HTR-8/SVneo (cell line): ENCODE measurements at places on chromosomes 4 and X.

- peak; percentile 5 for DNase-seq
Observed at GRCh38 chr4:125520258-125520990, 205.7 kb downstream of the FAT4 start.

GRCh38 chr4:173332963-173333657 lies 1.0 kb downstream of the HMGB2 start:
- DNase-seq = no peak

DNA sequence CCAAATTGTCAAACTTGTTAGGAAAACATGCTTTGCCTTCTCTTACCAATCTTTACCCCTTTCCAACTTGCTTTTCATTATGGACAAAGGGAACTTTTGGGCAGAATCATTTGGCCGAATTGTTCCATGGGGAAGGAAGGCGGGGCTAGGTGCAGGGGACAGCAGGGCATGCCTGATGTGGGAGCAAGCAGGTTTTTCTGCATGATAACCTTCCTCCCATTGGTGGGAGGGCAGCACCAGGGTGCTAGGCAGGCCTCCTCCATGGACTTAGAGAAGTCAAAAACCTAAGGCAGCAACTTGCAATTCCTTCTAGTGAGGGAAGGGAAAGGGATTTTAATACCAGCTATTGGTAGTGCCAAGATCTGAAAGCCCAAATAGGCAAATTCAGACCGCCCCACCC lies 260.5 kb downstream of the MAPK10 start:
- no peak for DNase-seq

GRCh38 chrX:2626750-2627149 lies 64.3 kb upstream of the CD99 start:
- DNase-seq = no peak

DNA sequence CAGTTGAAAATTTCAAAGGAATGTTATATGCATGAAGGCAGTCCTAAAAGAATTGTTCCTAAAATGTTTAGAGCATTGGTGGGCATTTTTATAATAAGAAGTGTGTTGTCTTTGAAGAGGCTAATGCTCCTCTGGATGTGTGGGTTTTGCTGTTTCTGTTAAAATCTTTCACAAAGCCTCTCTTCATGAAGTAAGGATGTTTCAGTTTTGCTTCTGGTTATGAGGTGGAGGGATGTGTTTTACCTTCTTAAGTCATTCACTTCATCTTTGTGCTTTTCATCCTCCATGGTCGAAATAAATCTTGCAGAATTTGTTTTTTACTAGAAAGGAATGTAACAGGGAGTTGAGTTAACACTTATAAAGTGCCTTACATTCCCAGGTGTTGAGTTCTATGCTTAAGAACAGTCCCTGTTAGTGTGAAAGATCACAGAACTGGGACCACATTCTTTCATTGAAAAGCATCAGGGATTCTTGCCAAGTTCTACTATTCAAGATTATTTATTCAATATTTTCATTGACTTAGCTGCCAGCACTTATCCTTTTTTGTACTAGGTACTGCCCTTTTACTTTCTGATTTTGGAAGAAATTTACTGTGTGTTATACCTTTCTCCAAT lies 21.1 kb downstream of the FHIP1A start:
- DNase-seq = no peak

DNA sequence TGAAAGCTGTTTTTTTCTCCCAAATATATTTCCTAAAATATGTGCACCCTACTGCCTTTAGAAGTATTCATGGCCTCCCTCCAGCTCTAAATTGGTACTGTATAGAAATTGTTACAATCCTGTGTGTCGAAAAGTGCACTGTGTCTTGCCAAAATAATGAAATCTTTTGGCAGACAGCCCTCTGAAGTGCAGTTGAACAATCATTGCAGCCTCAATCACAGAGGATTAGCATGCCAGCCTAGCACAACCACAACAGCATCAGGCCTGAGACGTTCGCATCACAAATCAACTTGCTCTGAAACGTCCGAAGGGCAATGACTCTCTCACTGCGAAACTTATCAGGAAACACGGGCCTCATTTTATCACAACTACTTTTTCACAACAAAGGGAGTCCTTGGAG lies 99.0 kb downstream of the ANOS1 start:
- DNase-seq = no peak

DNA sequence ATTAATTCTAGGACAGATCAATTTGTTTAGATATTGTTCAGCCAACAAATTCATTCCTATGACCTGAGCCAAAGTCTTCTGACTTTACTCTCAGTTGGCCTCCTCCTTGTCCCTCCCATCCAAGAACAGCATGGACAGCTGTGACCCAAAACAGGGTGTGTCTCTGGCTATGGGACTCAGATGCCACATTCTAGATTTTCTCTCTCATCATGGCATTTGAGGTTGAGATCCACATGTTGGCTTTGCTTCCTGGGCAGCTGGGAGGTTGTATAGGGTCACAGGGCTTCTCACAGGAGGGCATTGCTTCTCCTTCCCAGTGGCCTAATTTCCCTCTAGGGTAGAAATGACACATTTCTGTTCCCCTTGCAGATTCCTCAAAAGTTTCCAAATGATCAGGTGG lies 22.6 kb upstream of the EGF start:
- DNase-seq = no peak

DNA sequence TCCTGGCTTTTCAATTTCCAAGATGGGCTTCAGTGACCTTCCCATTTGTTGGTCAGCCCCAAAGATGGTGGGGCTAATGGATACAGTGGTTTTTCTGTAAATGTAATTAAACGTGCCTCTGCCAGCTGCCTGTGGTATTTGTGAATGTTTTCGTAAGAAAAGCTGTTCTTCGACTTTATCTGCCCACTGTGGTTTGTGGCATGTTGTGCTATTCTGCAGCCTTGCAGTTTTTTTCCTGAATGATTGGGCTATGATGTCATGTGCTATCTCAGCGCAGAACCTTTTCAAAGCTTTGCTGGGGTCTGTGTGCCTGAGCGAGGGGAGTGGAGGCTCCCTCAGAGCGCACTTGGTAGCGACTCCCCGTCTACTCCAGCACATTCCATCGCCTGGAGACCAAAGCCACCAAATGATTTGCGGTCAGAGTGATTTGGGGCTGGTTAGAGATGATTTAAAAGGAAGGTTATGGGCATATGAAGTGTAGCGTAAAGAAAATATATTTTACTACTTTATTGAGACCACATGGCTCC lies 137.5 kb downstream of the PALLD start:
- peak; percentile 82 for DNase-seq

DNA sequence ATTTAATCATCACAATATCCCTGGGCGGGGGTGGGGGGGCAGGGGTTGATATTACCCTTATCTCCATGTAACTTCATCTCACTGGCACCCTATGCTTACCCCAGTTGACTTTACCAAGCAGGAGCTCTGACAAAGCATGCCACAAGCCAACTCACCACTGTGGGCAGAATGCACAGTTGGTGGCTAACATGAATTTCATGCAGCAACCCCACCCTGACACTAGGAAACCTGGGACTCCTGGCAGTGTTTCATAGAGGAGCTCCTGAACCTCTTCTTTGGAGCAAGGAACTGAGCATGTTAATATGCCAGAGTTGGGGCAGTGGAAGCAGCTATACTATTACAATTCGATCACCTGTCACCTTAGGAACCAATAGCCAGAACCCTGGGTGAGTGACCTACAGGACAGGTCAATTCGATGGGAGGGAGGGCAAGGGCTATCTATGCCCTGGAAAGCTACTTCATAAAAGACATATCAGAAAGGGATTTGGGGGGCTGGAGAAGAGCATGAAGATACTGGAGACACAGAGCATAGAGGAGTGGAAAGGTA lies 97.2 kb upstream of the ACSL4 start:
- DNase-seq = no peak

GRCh38 chr4:6264225-6264540 lies 5.5 kb upstream of the WFS1 start:
- DNase-seq = peak; percentile 45

- no peak for DNase-seq
Observed at GRCh38 chr4:26071688-26072087, 157.7 kb downstream of the SMIM20 start.

DNA sequence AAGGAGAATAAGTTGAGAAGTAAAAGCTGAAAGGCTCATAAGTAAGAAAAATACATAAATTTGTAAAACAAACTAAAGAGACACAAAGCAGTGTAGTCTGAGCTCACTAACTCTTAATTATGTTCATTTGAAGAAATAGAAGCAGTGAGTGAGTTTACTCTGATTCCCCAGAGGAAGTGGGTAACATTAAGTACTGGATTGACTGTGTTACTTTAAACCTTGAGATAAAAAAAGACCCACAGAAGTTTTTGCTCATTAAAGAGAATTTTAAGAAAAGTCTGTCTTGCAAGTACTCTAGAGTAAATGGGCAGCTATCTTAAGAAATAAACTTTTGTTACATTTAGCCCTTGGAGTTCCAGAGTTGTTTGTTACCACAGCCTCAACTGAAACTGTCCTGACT lies 2466.9 kb downstream of the PCDH7 start:
- no peak for DNase-seq

GRCh38 chrX:7147978-7148854 lies at the start of gene PUDP:
PUDP (minus strand) TSS chrX:7148153; CDS start chrX:7148113, 40 bp downstream.
- peak; percentile 93 for DNase-seq

DNA sequence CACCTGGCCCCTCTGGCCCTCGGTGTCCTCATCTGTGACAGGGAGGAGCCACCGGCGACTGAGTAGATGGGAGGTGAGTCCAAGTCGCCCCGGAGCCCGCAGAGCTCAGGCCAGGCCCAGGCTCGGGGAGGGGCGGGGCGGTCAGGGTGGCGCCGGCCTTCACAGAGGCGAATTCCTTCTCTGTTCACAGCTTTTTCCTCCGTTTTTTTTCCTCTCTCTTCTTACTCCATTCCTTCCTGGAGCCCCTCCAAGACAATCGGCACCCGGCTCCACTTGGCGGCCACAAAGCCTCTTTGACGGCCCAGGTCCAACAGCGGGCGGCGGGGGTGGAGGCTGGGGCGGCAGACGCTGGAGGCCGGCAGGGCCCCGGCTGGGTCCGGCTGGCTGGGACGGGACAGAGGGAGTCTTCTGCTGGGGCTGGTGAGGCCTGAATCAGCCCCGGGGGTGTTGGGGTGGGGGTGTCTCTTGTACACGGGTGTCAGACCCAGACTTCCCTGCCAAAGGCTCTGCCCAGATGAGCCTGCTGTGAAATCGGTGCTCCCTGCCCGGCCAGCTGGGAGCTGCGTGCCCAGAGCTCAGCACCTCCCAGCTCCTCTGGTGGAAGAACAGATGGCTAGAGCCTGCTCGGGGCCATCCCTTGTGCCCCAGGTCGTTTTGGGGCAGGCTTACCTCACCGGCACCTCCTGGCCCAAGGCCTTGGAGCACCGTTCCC lies 22.6 kb downstream of the FGFRL1 start:
- no peak for DNase-seq

- no peak for DNase-seq
Observed at GRCh38 chr4:141898346-141898745, 262.0 kb downstream of the IL15 start.
